ENCODE measurements at places on chromosomes 5 and 9.

GRCh38 chr9:109499631-109500410 is 1.7 kb upstream of the PTPN3 start:
- DNase-seq = no peak

DNA sequence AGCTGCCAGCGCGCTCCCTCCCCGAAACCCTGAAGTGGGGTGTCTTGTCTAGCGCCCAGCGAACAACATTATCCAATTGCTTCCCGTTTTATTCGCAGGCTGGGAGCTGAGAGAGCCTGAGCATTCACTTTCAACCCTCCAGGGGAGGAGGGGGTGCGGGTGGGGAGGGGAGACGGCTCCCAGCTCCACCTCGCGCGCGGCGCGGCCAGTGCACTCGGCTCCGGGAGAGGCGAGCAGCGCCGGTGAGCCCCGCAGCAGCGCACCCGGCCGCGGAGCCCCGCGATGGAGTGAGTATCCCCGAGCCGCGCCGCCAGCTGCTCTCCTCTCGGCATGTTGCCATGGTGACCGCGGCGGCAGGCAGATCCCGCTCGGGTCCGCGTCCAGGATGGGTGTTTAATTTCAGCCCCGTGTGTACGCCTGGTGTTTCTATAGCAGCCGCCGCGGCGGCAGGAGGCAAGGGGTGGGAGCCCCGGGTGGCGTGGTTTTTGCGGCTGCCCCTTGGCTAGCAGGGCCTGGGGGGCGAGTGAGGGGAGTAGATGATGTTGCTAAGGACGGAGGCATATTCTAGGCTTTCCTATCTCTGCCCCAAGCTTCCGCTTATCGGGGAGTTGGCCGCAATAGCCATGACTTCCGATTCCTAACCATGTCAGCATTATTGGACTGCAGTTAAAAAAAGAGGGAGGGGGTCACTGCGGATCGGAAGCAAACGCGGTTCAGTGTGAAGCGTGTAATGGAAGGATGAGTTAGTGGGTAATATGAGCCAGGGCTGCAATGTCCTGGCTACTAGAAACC is 139.2 kb upstream of the PALM2AKAP2 start:
- DNase-seq = no peak

GRCh38 chr5:10695055-10695649 is 65.9 kb downstream of the DAP start:
- no peak for DNase-seq

DNA sequence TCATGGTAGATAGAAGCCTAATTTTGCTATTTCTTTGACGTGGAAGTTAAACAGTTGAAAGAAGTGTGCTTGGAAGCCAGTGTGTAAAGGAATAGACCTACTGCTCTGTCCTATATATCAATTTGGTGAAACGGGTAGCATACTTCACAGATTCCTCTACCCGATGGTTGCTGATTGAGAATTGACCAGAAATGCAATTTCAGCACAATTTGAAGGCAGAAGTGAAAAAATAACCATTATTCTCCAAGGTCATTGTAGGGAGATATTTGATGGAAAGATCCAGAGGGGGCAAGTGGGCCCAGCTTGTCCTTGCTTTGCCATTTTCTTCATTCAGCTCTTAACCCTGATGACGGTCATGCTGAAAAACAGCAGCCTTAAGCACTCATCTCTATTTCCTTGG is 15.3 kb downstream of the CDH12 start:
- no peak for DNase-seq

DNA sequence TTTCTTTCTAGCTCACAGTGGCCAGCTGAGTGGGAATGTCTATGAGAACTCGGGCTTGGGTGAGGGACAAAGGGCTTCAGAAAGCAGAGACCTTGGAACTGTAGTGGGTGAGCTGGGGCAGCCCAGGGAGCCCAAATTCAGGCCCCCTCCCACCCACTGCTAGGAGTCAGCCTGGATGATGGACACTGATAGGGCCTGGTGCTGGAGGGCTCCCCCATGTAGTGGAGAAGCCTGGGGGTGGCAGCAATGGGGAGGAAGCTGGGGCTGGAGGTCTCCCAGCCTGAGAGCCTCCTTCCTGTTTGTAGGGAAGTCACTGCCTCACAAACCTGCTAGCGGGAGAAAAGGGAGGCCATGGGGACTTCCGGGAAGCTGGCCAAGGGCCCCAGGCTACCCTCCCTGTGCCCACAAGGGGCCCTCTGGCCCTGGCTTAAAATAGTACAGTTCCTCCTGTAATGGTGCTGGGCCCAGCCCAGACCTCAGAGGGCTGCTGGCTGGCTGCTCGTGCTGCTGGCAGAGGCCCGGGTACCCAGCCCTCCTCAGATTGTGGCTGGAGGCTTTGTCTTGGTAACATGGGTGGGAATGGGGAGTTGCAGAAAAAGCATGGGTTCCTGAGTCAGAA is 6.3 kb upstream of the NR5A1 start:
- no peak for DNase-seq

- DNase-seq = no peak
Measured at GRCh38 chr5:88459971-88460370, 191.3 kb upstream of the TMEM161B start.

DNA sequence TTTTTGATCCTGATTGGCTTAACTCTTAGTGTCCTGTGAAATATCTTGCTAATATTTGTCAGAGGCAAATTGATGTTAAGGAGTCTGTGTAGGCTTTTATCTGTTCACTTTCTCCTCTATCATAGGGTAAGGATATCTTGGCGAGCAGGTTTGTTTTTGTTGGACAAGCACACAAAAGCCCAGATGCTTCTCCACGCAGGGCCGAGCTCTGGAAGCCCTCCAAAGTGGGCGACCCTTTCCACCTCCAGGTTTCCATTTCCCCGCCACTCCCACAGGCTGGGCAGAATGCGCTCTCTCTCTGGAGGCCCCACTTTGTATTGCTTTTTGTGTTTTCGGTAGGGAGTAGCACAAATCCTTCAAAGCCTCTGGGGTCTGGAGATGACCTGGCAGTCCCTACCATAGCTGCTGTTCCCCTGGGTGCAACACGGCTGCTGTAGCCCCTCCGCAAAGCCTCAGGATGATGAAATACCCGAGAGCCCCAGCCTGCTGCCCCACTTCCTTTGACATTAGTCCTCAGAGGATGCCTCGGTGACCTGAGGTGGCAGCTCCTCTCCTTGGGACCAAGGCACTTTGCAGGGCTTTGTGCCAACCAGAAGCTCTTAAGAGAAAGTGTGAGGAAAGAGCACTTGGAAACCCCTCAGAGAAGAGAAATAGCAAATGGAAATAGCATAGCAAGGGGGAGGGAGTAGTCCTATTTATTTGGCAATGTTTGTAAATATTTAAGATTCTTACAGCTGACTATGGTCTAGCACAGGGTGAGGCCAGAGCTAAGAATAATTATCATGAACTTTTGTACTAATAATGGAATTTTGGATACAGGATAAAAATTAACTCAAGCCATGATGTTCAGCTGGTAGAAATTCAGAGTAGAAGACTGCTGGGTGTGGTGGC is 122.8 kb downstream of the ARHGEF28 start:
- no peak for DNase-seq

DNA sequence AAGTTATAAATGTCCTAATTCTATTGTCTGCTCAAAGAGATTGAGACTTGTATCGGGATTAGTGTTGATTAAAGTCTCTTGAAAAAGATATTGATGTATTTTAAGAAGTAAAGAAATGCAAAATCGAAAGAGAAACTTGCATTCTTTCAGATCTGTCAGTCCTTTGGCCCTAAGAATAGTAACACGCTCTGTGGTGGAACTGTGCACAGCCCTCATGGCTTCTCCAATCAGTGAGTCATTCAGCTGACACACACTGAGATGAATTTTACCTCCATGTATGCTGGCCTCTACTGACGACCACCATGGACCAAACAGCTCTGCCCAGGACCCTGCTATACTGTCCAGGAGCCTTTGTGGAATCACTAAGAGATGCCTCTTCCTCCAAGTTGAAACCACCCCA is 232.4 kb downstream of the ESM1 start:
- peak; percentile 32 for DNase-seq

- no peak for DNase-seq
Measured at GRCh38 chr5:177605667-177606066, 5.7 kb downstream of the B4GALT7 start.

- no peak for DNase-seq
Measured at GRCh38 chr9:117035546-117035945, 348.4 kb downstream of the TRIM32 start.

GRCh38 chr5:170109059-170110031 is 3.6 kb downstream of the FOXI1 start:
- no peak for DNase-seq

DNA sequence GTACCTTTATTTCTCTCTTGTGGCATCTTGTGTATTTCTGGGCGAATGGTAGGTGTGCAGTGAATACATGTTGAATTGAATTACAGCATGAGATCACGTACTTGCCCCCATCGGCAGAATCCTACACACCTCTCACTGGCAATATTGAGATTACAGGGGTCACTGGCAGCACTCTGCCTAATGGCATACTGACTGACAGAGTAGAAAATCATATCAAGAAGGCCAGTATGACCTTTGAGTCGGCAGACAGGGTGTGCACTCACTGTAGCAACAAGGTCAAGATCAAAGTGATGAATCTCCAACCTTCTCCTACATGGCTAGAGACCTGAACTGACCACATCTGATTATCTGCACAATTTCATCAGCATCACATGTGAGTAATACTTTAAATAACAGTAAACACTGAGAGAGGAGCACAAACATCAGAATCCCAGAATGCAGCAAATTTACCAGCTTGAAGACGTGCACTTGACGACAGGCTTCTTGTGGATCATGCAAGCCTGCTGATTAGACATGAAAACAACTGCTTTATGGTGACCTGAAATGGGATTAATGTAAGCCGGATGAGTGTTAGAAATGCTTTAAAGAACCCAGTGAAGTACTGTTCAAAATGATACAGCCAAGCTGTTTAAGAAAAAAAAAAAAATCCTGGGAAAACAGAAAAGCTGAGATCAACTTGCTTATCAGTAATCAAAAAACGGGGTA is 267.1 kb upstream of the EFNA5 start:
- DNase-seq = no peak

GRCh38 chr9:137278721-137279711 is 1.5 kb downstream of the TOR4A start:
- no peak for DNase-seq

DNA sequence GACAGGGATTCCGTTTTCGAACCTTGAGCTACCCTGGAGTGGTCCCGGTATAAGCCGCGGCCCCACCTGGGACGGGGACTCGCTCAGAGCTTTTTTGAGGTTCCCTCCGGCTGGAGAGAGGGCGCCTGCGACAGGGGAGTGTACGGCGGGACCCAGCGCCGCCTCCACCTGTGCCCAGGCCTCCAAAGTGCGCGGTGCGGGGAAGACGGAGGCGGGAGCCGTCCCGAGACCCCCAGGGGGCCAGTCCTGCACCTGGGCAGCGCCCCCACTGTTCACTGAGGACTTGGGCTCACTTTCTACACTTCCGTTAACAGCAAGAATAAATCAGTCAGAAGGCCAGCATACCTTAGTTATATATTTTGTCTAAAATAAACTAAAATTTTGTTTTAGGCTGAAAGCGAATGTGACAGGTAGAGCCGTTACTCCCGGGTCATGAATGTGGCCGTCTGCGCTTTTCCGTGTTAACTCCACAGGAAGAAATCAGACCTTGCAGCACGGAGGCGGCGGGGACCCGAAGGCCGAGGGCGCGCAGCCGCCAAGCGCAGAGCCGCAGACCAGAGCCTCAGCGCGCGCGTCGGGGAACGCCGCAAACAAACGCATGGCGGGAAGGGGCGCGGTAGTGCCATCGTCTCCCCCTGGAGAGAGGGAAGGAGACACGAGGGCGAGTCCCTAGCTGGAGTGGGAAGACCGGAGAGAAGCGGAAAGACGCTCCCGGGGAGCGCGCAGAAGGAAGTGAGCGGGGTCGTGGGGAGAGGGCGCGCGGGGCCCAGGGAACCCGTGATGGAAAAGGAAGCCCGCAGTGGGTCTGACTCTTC is 14.1 kb downstream of the TRIM7 start:
- DNase-seq = peak; percentile 56

GRCh38 chr9:128001779-128002298 is 21.1 kb upstream of the EEIG1 start:
- no peak for DNase-seq

DNA sequence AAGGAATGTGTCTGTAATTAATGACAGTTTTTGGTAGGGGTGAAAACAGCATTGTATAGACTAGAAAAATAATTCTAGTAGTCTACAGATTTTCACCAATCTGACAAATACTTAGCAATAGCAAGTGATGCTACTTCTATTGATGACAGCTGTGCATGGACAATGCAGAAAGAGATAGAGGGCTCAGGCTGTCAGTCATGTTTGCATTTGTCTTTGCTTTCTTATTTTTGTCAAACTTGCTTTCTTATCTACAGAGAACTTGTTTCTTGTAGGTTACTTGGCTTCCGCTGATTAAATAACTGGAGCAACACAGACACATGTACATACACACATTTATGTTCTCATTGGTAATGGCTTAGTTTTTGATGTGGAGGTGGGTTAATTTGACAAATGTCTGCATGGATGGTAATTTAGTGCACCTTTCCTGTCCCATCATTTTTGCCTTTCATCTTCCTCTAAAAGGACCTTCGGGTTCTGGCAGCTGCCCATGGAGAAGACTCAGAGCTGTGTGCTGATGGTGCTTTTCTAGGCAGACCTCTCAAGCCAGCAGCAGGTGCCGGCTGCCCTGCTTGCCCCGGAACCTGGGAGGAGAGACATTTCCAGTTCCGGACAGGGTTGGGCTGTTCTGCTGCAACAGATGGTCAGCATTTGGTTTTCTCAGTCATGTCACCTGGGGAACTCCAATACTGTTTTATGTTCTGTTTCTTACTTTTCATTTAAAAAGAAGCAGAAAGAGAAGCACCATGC is 28.8 kb downstream of the CAMK4 start:
- no peak for DNase-seq

DNA sequence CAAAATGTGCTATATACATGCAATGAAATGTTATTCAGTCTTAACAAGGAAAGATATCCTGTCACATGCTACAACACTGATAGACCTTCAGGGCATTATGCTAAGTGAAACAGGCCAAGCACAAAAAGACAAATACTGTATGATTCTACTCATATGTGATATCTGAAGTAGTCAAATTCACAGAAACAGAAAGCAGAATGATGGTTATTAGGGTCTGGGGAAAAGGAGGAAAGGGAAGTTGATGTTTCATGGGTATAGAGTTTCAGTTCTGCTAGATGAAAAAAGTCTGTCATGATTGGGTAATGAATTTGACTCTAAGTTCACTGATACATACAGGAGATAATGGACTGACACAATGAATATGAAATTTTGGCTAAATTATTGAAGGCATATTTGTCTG is 11.2 kb upstream of the RIC1 start:
- DNase-seq = no peak

GRCh38 chr9:113935677-113936380 is 59.7 kb downstream of the ZNF618 start:
- DNase-seq = no peak

- DNase-seq = no peak
Measured at GRCh38 chr9:133181561-133181960, 17.8 kb upstream of the GBGT1 start.

DNA sequence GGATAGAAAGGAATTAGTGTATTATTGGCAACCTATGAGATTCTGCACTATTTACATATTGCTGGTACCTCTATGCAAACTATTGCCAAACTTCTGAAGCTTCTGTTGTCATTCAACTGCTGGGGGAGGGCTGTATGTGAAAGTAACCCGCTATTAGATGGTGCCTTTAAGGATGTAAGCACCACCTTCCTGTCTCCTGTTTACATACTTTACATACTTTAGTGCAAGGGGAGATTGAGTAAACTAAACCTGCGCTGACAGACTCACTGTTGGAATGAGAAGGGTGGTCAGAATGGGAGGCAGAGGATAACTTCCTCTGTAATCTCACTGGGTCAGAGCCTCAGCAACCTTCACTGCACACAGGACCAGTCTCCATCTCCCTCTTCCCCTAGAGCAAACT is 123.8 kb downstream of the NR3C1 start:
- no peak for DNase-seq

GRCh38 chr5:17882760-17883488 is 248.7 kb downstream of the TAF11L14 start:
- no peak for DNase-seq

GRCh38 chr5:87383216-87383615 is 29.5 kb downstream of the CCNH start:
- DNase-seq = no peak

Data from CD4-positive, alpha-beta T cell treated with Interleukin-6 for 4 hours (primary cell).